ENCODE measurements at places on chromosomes 2 and 18.

GRCh38 chr2:69791045-69791444, 38.4 kb upstream of the GMCL1 start:
- DNase-seq, result no peak

DNA sequence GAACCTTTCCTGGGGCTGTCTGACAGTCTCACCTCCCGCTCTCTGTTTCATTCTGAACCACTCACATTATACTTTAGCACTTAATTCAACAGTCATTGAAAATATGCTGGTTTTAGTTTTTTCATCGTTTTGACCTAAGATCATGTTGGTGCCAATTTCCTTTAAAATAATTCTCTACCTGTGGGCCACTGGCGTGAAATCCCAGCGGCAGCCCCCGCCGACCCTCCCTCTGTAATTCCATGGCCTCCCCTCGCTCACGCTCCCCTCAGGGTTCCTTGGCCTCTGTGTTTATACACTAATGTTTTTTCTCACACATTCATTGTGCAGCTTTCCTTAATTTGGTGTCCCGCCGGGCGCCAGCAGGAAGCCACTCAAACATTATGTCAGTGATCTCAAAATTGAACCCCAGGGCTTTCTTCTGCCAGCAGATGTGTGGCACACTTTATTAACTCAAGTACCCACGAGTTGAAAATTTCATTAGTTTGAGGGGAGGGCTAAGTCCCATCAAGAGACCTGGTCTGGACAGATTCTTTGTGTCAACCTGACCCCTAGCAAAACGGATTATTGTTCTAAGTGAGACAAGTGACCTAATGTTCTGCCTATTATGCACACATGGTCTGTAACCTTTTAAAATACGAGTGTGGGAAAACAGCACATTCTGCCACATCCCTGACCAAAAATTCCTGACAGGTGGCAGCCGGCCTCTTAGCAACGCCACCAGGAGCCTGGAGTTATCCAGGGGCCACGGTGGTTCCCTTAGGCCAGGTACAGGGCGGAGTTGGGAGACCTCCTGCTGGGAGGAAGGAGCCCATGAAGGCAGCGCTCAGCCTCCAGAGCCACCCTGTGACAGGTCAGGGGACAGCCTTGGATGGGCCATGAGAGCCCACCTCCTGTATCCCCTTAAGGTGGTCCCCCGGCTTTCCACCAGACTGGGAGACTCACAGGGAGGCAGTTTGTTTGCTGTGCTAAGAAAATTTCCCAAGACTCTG, 53.1 kb downstream of the APOB start:
- DNase-seq, result no peak

GRCh38 chr2:3670376-3670775, 12.4 kb downstream of the ALLC start:
- no peak for DNase-seq

GRCh38 chr18:35289727-35290093, 319 bp downstream of the ZSCAN30 start:
- DNase-seq, result peak; percentile 39

- DNase-seq, result no peak
These were observed 363.7 kb upstream of the SPHKAP start for GRCh38 chr2:228545041-228545747.
